ENCODE measurements at places on chromosomes 2 and 18. TPM values are rescaled to one million over a fixed set of nuclear protein-coding genes. Genes with fewer than 3 reads are reported as not detected.

- peaks cover 27% of the 10 kb centered on the region for H3K4me1 ChIP-seq
- H3K27me3 ChIP-seq: no peaks in the 10 kb centered on the region
- H3K4me3 ChIP-seq: no peak overlapping the region
- no peak for DNase-seq
- H3K27ac ChIP-seq: no peak overlapping the region
- no peaks in the 10 kb centered on the region for H3K36me3 ChIP-seq
Measured at GRCh38 chr2:134366359-134366758, 112.5 kb downstream of the MGAT5 start.

- H3K36me3 ChIP-seq: no peaks in the 10 kb centered on the region
- H3K4me3 ChIP-seq: no peak overlapping the region
- no peaks in the 10 kb centered on the region for H3K27me3 ChIP-seq
- no peaks in the 10 kb centered on the region for H3K4me1 ChIP-seq
- DNase-seq: no peak
Measured at GRCh38 chr18:27124196-27124595, 60.9 kb downstream of the CHST9 start.

DNA sequence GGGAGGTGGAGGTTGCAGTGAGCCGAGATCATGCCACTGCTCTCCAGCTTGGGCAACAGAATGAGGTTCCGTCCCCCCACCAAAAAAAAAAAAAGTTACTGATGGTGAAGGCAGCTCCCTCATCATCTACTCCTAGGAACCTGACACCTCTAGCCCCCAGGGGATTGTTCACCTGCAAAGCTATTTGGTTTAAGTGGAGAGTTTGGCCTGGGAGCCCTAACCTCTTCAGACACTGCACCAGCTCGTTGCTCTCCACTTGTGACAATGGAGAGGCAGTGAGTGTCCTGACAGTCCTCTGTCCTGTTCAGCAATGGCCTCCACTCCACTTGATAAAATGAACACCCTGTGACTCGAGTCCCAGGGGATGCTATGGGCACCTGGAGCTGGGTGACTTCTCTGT is 43.5 kb downstream of the ATP6V1C2 start:
- no peaks in the 10 kb centered on the region for H3K4me1 ChIP-seq
- no peaks in the 10 kb centered on the region for H3K27me3 ChIP-seq
- H3K27ac ChIP-seq: no peak overlapping the region
- no peak overlapping the region for H3K4me3 ChIP-seq
- peak; percentile 26 for DNase-seq

Gene TUBA3E
- total RNA-seq: not detected

Gene RNF103
- total RNA-seq: 24.7 TPM

Gene BMP10
- total RNA-seq: not detected
